Testis (tissue), 5 donors: ENCODE measurements at places on chromosomes 16 and 17. TPM values are rescaled to one million over a fixed set of nuclear protein-coding genes. Genes with fewer than 3 reads are reported as not detected.

The NOTUM gene
- total RNA-seq: 9.5 TPM

The DLX3 gene
- 1.5 TPM for total RNA-seq

The P2RX5 gene
- 3.0 TPM for total RNA-seq

GRCh38 chr16:68506331-68507053, 32.6 kb upstream of the ZFP90 start:
- H3K4me3 ChIP-seq: no peak overlapping the region
- no peaks in the 10 kb centered on the region for H3K27me3 ChIP-seq

GRCh38 chr17:32870027-32870670, 6.8 kb downstream of the MYO1D start:
- H3K27me3 ChIP-seq: no peaks in the 10 kb centered on the region
- peaks cover 9% of the 10 kb centered on the region for H3K4me1 ChIP-seq
- no peaks in the 10 kb centered on the region for H3K36me3 ChIP-seq
- no peak overlapping the region for H3K4me3 ChIP-seq
- no peak for DNase-seq
